ENCODE measurements at places on chromosomes 5 and 9.

DNA sequence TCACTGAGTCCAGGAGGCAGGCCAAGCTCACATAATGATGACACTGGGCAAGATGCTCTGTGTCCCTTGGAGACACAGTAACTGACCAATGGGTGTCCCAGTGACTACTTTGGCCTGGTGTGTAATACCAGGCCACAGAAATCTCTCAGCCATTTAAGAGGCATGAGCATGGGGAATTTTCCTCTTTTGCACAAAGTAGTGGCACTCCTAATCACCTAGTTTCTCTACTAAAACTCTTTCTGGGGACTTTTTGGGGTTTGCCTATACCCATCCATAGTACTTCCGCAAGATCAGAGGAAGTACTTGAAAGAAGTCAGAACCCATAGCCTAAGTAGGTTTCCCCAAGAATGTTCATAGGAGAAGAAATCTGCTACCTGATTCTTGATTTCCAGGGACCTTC, 161.9 kb downstream of the ARSB start:
- DNase-seq = no peak

DNA sequence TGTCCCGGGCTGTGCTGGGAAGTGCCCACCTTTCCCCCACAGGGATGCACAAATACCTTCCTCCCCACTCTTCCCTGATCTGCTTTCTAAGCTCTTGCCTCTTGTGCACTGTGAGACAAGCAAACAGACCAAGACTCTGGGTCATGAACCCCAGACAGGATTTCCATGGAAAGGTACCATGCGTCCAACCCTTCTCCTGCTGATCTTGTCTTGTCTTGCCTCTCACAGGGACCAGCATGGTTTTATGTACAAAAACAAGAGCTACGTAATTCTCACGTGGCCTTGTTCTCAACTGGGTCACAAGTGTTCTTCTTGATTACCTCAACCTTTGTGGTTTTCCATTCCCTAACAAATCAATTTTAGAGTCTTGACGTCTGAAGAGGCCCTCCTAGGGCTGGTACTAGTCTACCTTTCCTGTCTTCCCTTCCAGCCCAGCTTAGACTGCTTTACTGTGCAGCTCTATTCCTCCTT, 176.5 kb upstream of the MAP3K1 start:
- DNase-seq = no peak

- DNase-seq = peak; percentile 62
Measured at GRCh38 chr5:76401801-76402250, 1.3 kb upstream of the IQGAP2 start.

DNA sequence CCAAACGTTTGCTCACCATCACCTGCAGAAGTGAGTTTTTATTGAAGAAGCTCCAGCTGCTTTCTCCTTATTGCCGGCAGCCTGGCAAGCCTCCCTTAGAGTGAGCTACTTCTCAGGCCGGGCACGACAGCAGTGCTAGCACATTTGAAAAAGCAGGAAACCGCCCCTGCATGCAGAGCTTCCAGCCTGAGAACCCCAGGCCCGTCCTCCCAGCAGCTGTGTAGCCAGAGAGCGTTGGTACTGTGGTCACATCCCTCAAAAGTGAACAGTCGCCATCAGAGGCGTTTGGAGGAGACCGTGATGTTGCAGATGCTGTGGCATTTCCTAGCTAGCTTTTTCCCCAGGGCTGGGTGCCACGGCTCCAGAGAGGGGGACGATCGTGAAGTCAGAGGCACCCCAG, 23.5 kb downstream of the SLC25A25 start:
- no peak for DNase-seq

DNA sequence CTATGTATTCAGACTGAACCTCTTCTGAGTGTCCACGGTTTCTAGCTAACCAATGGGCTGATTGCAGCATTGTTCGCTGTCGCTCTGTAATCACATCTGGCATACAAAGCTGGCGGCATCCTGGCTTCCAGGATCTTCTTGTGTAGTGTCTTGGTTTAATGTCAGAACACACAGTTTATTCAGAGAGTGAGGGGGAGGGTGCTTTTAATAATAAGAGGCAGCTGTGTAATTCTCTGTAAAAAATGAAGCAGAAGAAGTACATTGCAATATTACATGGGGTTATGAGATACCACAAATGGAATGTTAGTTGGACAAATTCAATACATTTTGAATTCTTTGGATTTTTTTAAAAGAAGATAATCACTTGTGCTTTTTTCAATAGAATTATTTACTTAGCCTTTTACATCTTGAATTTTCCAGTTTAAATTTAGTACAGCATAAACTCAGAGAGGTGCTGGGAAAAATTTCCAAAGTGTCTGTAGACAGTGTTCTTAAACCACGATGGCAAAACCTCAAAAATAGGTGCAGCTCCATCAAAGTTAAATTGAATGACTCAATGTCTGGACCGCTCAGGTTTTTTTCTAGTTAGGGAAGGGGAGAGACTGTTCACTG, 206.0 kb downstream of the PCSK1 start:
- DNase-seq = no peak

- DNase-seq = no peak
Measured at GRCh38 chr5:14025569-14026286, 81.2 kb upstream of the DNAH5 start.

- DNase-seq = no peak
Measured at GRCh38 chr9:16405421-16405820, 465.0 kb downstream of the BNC2 start.

DNA sequence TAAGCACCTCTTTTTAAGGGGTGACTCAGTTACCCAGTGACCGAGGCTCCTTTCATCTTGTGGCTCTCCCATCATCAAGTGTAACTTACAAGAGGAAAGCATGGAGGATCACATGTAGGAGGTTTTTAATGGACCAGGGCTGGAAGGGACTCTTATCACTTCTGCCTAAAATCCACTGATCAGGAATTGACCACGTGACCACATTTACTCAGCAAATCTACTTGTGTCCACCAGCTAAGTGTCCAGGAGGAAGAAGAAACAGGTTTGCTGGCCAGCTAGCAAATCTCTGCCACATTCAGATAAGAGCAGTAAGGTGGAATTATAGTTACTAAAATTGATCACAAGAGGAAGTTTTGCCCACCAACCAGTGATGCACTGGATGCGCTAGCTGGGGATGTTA, 486.0 kb downstream of the ENC1 start:
- no peak for DNase-seq

DNA sequence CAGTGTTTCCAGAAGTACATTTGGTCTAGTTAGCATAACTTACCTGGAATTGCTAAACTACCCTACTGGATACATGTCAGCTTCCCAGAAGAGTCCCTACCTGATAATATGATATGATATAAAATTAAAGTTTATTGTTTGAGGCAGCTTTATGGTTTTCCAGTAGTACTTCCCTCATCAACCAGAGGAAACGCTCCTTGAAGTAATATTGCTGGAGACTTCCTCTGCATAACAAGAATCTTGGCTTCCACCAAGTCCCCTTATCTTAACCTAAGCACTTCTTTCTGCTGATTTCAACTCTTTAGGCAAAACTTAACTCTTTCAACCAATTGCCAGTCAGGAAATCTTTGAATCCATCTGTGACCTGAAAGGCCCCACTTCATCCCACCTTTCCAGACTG, 214.3 kb upstream of the PTGER4 start:
- no peak for DNase-seq

DNA sequence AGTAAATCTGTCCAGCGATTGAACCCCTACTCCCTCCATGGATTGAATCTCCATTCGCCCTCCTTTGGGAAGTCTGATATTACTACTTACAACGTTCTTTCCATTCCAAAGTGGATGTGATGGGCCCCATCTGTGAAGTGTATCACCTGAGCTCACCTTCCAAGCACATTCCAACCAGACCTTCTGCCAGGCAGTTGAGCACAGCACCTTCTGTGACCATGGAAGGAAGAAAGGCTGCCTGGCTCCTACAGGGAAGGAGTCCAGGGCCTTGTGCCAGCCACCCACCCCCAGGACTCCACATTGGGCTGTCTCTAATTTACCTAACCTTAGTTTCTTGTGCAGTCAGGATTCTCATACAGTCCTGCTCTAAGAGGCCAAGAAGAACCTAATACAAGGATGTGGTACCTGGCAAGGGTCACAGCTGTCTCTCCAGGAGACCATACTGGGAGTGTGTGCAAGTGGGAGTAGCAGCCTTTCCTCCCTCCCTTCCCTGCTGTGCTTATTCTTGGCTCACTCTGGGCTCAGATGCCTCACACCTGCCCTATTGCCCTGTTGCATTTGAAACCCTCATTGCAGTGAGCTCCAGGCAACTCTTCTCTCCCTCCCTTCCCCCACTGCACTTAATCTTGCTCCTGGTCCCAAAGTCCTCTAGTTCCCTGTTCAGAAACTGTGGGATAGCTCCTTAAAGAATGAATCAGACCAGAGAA, 116.1 kb downstream of the NRG2 start:
- DNase-seq = no peak

GRCh38 chr9:68654075-68654474, 51.0 kb upstream of the PIP5K1B start:
- no peak for DNase-seq

DNA sequence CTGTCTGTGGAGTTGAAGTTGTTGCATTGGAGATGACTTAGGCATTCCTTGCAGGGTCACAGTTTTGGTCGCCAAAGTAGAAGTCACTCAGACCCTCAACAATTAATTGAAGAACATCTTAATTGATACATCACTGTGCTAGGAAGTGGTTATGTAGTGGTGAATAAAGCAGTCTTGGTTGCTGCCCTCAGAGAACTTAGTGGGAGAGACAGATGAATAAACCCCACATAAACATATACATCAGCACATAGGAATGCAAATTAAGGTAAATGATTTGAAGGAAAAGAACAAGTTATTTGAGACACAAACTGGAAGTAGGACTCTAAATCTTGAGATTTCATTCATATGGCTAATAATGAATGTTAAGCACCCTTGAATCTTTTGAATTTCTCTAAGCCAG, 25.7 kb downstream of the FAM174A start:
- DNase-seq = no peak

GRCh38 chr5:69011910-69012309, 81.9 kb upstream of the SLC30A5 start:
- DNase-seq = no peak

GRCh38 chr5:132952829-132953228, 10.6 kb downstream of the AFF4 start:
- DNase-seq = no peak

GRCh38 chr5:109852371-109853155, 162.8 kb downstream of the MAN2A1 start:
- DNase-seq = no peak

DNA sequence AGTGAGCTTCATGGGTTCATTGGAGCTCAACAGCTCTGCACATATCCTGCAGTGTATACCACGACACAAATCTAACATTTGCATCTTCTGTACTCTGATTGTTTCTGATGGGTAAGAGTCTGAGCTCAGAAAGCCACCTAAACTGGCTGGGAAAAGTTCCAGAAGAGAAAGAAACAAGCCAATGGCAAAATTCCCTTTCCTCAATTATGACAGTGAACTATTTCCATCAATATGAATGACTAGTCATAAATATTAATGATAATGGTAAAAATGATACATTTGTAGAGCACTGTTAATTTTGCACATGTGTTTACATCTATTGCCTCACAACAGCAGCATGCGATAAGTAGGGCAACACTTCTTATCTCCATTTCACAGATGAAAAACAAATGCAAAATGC, 1101.6 kb upstream of the DMAC1 start:
- DNase-seq = no peak

DNA sequence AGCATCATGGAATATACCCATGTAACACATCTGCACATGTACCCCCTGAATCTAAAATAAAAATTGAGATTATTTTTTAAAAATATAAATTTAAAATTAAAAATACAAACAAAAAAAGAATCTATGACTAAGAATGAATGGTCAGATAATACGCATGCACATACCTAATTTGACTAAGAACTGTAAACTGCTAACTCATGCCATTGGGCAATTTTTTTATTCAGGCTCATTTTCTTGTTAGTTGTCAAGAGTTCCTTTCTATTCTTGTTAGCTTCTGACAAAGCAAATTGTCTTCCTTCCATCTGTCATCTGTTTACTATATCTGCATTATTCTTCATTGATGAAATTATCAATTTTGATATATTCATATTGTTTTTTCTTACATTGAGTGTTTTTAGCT, 69.5 kb upstream of the HAND1 start:
- no peak for DNase-seq

All from activated CD8-positive, alpha-beta memory T cell treated with anti-CD3 and anti-CD28 coated beads for 24 hours (primary cell).